ENCODE measurements at places on chromosomes 11 and 22.
A peak's percentile ranks its signal among the peaks of the same experiment; 100 is the strongest.

GRCh38 chr11:71446942-71447688, 1.1 kb downstream of the DHCR7 start:
- H3K27me3 ChIP-seq = no peaks in the 10 kb centered on the region
- peak overlapping the region; percentile 92 for H3K27ac ChIP-seq
- H3K36me3 ChIP-seq = peaks cover 14% of the 10 kb centered on the region
- H3K4me3 ChIP-seq = peak overlapping the region; percentile 86

DNA sequence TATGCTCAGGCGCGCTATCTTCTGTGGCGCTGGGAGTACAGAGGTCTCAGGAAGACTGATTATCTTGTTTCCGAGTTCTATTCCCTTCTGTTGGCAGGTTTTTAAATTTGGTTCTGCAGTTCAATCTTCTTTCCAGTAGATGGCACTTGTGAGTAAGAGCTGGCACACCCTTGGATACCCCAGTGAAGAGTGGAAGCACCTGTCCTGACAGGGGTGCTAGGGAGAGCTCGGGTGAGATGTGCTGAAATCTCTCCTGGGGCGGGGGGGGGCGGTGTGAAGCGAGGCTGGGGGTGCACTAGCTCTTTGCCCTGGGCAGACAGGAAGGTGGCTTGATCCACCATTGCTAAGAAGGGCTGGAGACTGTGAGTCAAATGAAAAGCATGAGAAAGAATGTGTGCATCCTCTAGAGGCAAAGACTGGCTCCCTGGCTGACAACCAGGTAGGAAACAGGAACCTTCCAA, 679.9 kb upstream of the CCDC179 start:
- H3K27ac ChIP-seq = no peak overlapping the region
- no peaks in the 10 kb centered on the region for H3K27me3 ChIP-seq
- DNase-seq = no peak
- peaks cover 2% of the 10 kb centered on the region for H3K36me3 ChIP-seq
- H3K4me3 ChIP-seq = no peak overlapping the region

GRCh38 chr11:78061921-78062311, 1.7 kb upstream of the THRSP start:
- no peaks in the 10 kb centered on the region for H3K36me3 ChIP-seq
- no peaks in the 10 kb centered on the region for H3K27me3 ChIP-seq
- H3K4me3 ChIP-seq = no peak overlapping the region
- DNase-seq = no peak
- peak overlapping the region; percentile 57 for H3K27ac ChIP-seq

GRCh38 chr11:126469311-126469710, 113.8 kb downstream of the ST3GAL4 start:
- H3K27ac ChIP-seq = no peak overlapping the region
- peaks cover 4% of the 10 kb centered on the region for H3K36me3 ChIP-seq
- no peaks in the 10 kb centered on the region for H3K27me3 ChIP-seq
- H3K4me1 ChIP-seq = peaks cover 21% of the 10 kb centered on the region
- DNase-seq = no peak
- no peak overlapping the region for H3K4me3 ChIP-seq

- H3K27me3 ChIP-seq = no peaks in the 10 kb centered on the region
- H3K27ac ChIP-seq = no peak overlapping the region
- no peaks in the 10 kb centered on the region for H3K4me1 ChIP-seq
- H3K4me3 ChIP-seq = no peak overlapping the region
- no peak for DNase-seq
Measured at GRCh38 chr11:72939031-72939430, 124.8 kb downstream of the ATG16L2 start.

- H3K27ac ChIP-seq = peak overlapping the region; percentile 19
- H3K4me3 ChIP-seq = no peak overlapping the region
- H3K36me3 ChIP-seq = peaks cover 10% of the 10 kb centered on the region
- no peak for DNase-seq
Measured at GRCh38 chr11:66106786-66107599, 36.9 kb downstream of the PACS1 start.

GRCh38 chr22:49166746-49167145, 660.9 kb downstream of the BRD1 start:
- H3K4me3 ChIP-seq = no peak overlapping the region
- no peaks in the 10 kb centered on the region for H3K36me3 ChIP-seq
- H3K27me3 ChIP-seq = peaks cover 9% of the 10 kb centered on the region
- H3K4me1 ChIP-seq = no peaks in the 10 kb centered on the region

GRCh38 chr11:41522899-41523672, 63.6 kb upstream of the LRRC4C start:
- H3K27me3 ChIP-seq = no peaks in the 10 kb centered on the region
- H3K4me3 ChIP-seq = no peak overlapping the region
- H3K36me3 ChIP-seq = peaks cover 2% of the 10 kb centered on the region
- no peak overlapping the region for H3K27ac ChIP-seq
- no peaks in the 10 kb centered on the region for H3K4me1 ChIP-seq

GRCh38 chr11:72425053-72425980, 9.0 kb downstream of the CLPB start:
- H3K27me3 ChIP-seq = no peaks in the 10 kb centered on the region
- peaks cover 12% of the 10 kb centered on the region for H3K36me3 ChIP-seq

- peaks cover 2% of the 10 kb centered on the region for H3K36me3 ChIP-seq
- no peak overlapping the region for H3K4me3 ChIP-seq
- H3K4me1 ChIP-seq = no peaks in the 10 kb centered on the region
- no peak overlapping the region for H3K27ac ChIP-seq
Measured at GRCh38 chr11:3225826-3226750, 6.1 kb downstream of the MRGPRE start.

- H3K4me1 ChIP-seq = no peaks in the 10 kb centered on the region
- H3K4me3 ChIP-seq = no peak overlapping the region
- no peaks in the 10 kb centered on the region for H3K27me3 ChIP-seq
- H3K36me3 ChIP-seq = no peaks in the 10 kb centered on the region
Measured at GRCh38 chr11:79101656-79102055, 339.2 kb downstream of the TENM4 start.

DNA sequence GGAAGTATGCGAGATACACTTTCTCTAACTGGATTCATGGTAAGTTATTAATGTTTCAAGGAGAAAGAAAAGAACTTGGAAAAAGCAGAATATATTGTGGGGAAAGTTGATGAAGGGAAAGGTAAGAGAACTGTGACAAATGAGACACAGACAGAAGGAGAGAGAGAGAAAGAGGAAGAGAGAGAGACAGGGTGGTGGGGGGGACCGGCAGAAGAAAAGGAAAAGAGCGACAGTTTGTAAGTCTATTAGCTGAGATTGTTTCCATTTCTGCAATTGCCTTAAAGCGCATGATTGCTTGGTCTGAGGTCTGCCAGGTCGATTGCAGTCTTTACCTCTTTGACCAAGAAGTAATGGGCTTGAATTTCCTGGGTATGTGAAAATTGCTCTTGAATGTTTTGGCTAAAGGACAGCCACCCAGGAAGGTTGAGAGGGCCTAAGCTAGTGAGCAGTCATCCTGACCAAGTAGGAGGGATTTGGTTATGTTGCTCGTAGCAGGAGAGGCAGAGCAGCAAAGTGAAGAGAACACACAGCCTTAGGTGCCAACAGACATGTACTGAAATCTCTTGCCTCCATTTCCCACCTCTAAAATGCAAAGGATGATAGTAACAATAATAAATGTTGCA, 23.6 kb upstream of the TMA7B start:
- peaks cover 86% of the 10 kb centered on the region for H3K4me1 ChIP-seq
- peaks cover 32% of the 10 kb centered on the region for H3K36me3 ChIP-seq
- H3K27ac ChIP-seq = peak overlapping the region; percentile 98
- DNase-seq = no peak
- no peaks in the 10 kb centered on the region for H3K27me3 ChIP-seq

DNA sequence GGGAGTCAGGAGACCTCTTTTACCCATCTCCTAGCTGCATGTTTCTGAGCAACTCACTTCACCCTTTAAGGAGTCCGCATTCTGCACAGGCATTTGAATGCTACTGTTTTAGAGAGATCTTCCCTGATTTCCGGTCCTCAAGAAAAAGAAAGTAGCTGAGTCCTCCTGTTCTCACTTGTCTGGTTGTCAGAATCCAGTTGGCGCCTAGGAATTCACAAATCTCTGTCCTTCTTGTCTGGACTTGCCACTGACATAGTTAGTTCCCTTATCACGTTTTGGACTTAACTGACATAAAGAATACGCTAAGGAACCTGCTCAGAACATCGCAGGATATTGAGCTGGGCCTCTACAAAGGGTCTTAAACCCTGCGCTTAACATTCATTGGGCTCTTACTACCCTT, 61.3 kb upstream of the OR5P2 start:
- no peak overlapping the region for H3K27ac ChIP-seq
- H3K4me3 ChIP-seq = no peak overlapping the region
- H3K27me3 ChIP-seq = peaks cover 17% of the 10 kb centered on the region
- no peaks in the 10 kb centered on the region for H3K36me3 ChIP-seq
- H3K4me1 ChIP-seq = no peaks in the 10 kb centered on the region

GRCh38 chr22:30694171-30694639, 469 bp upstream of the OSBP2 start:
- peaks cover 2% of the 10 kb centered on the region for H3K36me3 ChIP-seq
- H3K4me3 ChIP-seq = peak overlapping the region; percentile 82
- no peak overlapping the region for H3K27ac ChIP-seq
- H3K27me3 ChIP-seq = peaks cover 10% of the 10 kb centered on the region
- no peak for DNase-seq

- H3K27ac ChIP-seq = no peak overlapping the region
- no peaks in the 10 kb centered on the region for H3K4me1 ChIP-seq
- no peaks in the 10 kb centered on the region for H3K27me3 ChIP-seq
- DNase-seq = no peak
- H3K4me3 ChIP-seq = no peak overlapping the region
Measured at GRCh38 chr22:48605856-48606481, 1221.7 kb downstream of the BRD1 start.

GRCh38 chr11:75966537-75967287, 151.7 kb downstream of the UVRAG start:
- peaks cover 5% of the 10 kb centered on the region for H3K36me3 ChIP-seq
- H3K4me3 ChIP-seq = no peak overlapping the region
- H3K27ac ChIP-seq = no peak overlapping the region
- no peak for DNase-seq
- H3K27me3 ChIP-seq = no peaks in the 10 kb centered on the region

- no peak for DNase-seq
- no peak overlapping the region for H3K4me3 ChIP-seq
- H3K4me1 ChIP-seq = peaks cover 45% of the 10 kb centered on the region
- no peaks in the 10 kb centered on the region for H3K27me3 ChIP-seq
Measured at GRCh38 chr11:14669958-14670357, 26.4 kb downstream of the PDE3B start.

DNA sequence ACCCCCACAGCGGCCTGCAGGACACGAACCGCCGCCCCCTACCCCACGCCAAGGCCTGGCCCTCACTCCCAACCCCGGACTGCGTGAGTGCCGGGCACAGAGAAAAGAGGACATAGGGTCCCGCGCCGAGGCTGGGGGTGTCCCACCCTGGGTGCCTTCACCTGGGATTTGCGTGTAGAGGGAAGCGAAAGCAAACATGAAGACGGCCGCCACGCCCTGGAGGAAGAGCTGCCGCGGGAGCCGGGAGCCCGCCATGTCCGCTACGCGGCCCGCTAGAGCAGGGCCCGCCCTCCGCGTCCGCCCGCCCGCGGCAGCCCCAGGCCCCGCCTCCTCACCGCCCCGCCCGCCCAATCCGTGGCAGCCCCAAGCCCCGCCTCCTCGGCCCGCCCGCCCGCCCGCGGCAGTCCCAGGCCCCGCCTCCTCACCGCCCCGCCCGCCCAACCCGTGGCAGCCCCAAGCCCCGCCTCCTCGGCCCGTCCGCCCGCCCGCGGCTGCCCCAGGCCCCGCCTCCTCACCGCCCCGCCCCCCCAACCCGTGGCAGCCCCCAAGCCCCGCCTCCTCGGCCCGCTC, at the start of gene LMF2:
LMF2 (minus strand) TSS at position 282 of the 570 bp plus-strand sequence; CDS start at position 255, 27 bp downstream.
- H3K36me3 ChIP-seq = peaks cover 15% of the 10 kb centered on the region
- no peaks in the 10 kb centered on the region for H3K27me3 ChIP-seq
- peak within 1 kb of the TSS; percentile 88 for H3K27ac ChIP-seq
- peaks cover 24% of the 10 kb centered on the region for H3K4me1 ChIP-seq
- peak; percentile 89 for DNase-seq
- H3K4me3 ChIP-seq = peak within 1 kb of the TSS; percentile 94

DNA sequence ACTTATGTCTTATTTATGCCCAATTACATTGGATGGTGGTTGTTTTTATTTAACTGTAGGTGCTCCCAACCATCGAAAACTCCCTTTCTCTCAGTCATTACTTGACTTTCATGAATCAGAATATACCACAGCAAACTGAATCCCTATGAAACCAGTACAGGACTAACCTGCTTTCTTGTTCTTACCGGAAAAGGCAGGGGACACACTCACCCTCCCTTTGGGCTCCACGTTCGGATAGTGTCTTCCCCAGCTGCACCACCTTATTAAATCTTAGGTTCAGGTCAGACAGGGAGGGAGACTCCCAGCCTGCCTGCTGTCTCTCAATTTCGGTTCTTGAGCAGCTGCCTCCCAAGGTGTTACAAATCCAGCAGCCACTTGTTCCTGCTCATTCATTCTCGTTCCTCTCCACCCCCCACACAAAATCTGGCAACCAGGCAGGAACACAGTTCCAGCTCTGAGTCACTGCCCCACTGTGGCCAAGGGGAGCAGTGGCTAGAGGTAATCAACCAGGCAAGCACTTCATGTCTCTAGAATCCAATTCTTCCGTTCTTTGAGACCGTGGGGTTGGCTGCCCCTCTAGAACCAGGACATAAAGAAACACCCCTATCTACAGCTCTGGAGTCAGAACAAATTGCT, 133.0 kb downstream of the PLEKHA7 start:
- no peak overlapping the region for H3K4me3 ChIP-seq
- no peak overlapping the region for H3K27ac ChIP-seq
- DNase-seq = no peak
- peaks cover 44% of the 10 kb centered on the region for H3K27me3 ChIP-seq
- H3K36me3 ChIP-seq = no peaks in the 10 kb centered on the region

GRCh38 chr11:114986365-114986764, 308.0 kb downstream of the NXPE2 start:
- no peak for DNase-seq
- H3K27me3 ChIP-seq = no peaks in the 10 kb centered on the region
- H3K27ac ChIP-seq = no peak overlapping the region

DNA sequence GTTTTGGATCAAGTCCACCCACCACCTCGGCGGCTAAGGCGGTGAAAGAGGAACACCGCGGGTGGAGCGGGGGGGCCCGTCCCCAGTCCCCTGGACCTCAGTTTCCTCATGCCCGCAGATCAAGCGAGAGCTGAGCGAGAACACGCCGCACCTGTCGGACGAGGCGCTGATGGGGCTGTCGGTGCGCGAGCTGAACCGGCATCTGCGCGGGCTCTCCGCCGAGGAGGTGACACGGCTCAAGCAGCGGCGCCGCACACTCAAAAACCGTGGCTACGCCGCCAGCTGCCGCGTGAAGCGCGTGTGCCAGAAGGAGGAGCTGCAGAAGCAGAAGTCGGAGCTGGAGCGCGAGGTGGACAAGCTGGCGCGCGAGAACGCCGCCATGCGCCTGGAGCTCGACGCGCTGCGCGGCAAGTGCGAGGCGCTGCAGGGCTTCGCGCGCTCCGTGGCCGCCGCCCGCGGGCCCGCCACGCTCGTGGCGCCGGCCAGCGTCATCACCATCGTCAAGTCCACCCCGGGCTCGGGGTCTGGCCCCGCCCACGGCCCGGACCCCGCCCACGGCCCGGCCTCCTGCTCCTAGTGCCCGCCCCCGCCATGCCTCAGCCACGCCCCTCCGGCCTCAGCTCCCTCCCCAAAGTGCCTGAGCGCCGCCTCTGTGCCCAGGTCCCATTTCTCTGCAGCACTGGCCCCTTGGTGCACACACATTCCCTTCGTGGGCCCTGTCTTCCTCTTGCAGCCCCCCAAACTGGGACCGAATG, 12.7 kb downstream of the MAFF start:
- H3K4me1 ChIP-seq = peaks cover 24% of the 10 kb centered on the region
- peak overlapping the region; percentile 13 for H3K4me3 ChIP-seq
- peak overlapping the region; percentile 82 for H3K27ac ChIP-seq
- DNase-seq = peak; percentile 59
- no peaks in the 10 kb centered on the region for H3K27me3 ChIP-seq
